ENCODE measurements at places on chromosomes 7 and 10.

- DNase-seq = no peak
Measured at GRCh38 chr7:13032576-13032975, 345.1 kb downstream of the ARL4A start.

DNA sequence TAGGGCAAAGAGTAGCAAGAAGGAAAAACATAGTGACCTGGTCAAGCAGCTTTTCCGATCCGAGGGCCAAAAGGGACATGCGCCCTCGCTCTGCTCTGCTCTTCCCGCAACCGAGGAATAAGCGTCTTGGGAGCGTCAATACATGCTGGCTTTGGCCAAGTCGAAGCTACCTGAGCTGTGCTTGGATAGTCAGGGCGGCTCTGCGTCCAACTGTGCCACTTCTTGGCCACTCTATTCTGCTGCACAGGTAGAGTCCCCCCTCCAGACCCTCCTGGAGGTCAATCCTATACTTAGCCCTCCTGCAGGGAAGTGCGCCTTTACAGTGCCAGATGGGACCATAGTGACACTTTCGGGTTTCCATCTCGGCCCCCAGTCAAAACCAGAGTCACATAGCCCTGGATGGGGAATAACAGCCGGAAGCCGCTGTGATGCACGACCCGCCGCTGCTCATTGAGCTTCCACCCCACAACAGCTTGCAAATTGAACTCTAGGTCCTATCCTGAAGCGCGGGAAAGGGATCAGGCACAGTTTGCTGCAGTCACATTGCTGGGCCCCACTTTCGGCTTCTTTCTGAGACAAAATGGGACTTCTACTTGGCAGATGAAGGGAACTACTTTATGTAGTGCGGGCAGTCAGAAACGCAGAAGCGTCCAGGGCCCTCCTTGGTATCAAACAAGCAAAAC is 1.1 kb upstream of the HPSE2 start:
- no peak for DNase-seq

- peak; percentile 31 for DNase-seq
Measured at GRCh38 chr7:80611779-80612178, 26.7 kb upstream of the CD36 start.

- DNase-seq = no peak
Measured at GRCh38 chr10:43395571-43396060, 13.4 kb downstream of the HNRNPF start.

DNA sequence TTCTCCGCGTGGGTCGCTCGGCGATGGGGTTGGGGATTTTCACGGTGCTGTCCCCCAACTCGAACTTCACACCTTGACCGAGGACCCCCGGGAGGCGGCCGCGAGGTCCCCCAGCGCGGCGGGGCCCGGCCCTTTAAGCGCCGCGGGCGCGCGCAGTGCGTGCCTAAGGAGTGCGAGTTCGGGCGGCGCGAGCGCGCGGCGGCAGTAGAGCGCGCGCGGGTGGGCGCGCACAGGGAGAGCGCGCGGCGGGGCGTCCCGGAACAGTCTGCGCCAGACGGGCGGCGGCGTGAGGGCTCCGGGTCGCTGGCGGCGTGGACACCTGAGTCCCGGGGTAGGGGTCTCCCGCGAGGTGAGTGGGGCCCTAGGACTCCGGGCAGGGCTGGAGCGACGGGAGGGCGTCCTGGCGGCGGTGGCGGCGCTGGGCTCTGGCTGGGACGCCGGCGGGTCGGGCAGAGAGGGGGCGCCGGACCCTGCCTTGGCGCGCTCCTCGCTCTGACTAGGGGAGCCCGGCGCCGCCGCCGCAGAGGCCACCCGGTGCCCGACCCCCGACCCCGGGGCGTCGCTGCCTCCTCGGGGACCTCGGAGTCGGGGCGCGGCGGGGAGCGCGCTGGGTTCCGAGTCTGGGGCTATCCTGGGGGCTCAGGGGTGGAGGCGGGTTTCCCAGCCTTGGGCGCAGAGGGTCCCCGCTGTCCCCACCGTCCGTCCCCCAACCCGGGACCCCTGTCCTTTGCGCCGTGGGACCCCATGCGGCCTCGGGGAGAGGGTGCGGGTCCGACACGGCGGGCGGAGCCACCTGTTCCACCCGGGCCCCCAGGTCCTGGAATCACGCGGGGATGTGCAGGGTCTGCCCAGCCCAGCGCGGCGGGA is at the start of gene PROSER2:
TSS of gene PROSER2 (plus strand) at position 235 of the 867 bp plus-strand sequence. CDS start 28,722 bp downstream, outside the sequence.
- no peak for DNase-seq

GRCh38 chr10:3784510-3785250 is at the start of gene KLF6:
Gene KLF6, minus strand, starts transcription at chr10:3785209. Its CDS starts 195 bp downstream, at chr10:3785014.
- DNase-seq = no peak

DNA sequence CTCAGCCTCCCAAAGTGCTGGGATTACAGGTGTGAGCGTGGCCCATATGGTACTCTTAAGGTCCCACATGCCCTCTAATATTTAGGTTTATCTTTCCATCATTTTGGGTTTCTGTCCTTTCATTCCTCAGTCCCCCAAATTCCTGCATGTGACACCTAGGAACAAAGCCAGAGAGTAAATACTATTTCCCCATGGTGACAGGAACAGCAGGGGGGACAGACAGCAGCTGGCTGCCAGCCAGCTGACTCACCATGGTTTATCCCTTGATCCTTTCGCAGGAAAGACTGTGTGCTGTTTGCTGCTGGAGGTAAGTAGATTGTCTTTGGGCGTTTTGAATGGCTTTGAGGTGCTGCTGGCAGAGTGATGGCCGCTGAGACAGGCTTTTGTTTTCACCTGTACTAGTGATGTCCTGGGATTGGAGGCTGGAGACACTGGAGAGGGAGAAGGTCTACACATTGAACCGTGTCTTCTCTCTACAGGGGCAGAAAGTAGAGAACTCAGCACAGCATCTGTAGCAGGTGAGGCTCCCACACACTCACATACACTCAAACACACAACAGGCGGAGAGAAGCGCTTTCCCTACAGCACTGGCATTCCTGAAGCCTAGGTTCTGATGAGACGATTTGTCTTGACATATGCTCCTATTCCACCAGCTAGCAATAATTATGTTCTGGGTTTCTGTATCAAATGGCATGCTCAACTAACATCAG is 83.7 kb upstream of the EFCAB10 start:
- no peak for DNase-seq

- no peak for DNase-seq
Measured at GRCh38 chr7:39727231-39728012, 104.0 kb downstream of the RALA start.

- DNase-seq = no peak
Measured at GRCh38 chr7:67493366-67493765, 496.7 kb downstream of the TYW1 start.

- DNase-seq = no peak
Measured at GRCh38 chr10:110841767-110842267, 29.9 kb upstream of the PDCD4 start.

DNA sequence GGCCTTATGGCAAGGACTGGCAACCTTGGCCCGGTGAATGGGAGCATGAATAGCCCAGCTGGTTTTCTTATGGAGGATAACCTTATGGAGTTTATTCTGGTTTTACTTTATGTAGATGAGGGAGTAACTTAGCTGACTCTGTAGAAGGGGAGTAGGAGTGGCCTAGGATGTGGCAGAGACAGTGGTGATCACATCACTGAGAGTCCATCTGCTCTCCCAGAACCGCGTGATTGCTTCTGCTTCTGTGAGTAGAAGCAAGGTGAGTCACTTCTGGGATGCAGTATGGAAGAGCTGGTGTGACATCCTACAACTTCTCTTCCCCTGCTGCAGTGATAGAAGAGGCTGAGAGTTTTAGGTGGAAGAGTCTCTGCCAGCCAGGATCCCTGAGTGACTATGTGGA is 129.2 kb downstream of the RPS24 start:
- no peak for DNase-seq

DNA sequence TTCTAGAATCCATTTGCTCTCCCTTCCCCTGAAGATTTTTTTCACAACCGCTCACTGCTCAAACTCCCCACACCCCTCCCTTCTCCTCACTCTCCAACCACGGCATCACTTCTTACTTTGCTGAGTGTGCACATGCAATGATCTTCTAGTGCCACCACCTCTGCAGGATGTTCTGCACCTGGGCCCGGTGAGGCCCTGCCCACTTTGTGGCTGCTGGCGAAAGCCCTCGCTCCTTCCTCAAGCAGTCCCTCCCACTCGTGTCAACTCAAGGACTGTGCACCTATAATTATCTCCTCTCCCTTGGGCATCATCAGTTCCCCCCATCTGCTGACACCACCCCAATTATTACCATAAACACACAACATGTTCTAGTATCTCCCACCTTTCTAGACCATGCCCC is 91.0 kb upstream of the LANCL2 start:
- no peak for DNase-seq

DNA sequence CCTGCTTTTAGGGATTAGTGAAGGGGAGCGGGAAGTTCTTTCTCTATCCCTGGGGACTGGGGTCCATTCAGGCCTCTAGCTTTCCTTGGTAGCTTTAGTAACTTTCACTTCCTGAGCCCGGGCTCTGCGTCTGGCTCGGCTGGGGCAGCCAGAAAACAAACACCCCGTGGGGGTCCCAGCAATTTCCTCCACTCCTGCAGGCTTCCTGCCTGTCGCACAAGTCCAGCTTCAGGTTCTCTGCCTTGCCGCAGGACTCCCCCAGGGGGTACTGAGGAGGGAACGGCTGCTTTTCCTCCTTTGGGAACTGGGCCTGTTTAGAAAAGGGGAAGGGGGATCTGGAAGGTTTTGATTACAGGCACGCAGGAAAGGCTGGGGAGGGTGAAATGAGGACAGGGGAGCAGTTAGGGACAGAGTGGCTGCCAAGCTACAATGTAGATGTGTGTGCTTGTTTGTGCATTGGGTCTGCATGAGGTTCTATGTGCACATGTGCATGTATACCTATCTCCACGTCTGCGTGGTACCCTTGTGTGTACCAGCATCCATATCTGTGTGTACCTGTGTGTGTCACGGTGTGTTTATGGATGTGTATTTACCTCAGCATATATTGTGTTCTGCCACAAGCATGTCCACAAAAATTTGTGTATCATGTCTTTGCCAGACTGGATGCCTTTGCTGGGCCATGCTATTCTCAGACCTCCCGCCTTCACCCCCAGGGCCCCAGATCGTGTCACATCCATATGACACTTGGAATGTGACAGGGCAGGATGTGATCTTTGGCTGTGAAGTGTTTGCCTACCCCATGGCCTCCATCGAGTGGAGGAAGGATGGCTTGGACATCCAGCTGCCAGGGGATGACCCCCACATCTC is 2.0 kb downstream of the KAZALD1 start:
- no peak for DNase-seq

- no peak for DNase-seq
Measured at GRCh38 chr10:122148876-122149560, 122.1 kb upstream of the BTBD16 start.

GRCh38 chr7:51456431-51457060 is 139.9 kb upstream of the COBL start:
- no peak for DNase-seq

Data from skeletal muscle cell (primary cell).